Left colon (tissue), 2 donors: ENCODE measurements at places on chromosomes 7 and 10.

GRCh38 chr10:14552015-14552414, 221.3 kb upstream of the FRMD4A start:
- DNase-seq, result no peak

- DNase-seq, result no peak
These were observed 424.0 kb downstream of the EXOC4 start for GRCh38 chr7:133676805-133677370.

- DNase-seq, result no peak
These were observed 31.7 kb downstream of the GALNTL5 start for GRCh38 chr7:151987748-151988529.

DNA sequence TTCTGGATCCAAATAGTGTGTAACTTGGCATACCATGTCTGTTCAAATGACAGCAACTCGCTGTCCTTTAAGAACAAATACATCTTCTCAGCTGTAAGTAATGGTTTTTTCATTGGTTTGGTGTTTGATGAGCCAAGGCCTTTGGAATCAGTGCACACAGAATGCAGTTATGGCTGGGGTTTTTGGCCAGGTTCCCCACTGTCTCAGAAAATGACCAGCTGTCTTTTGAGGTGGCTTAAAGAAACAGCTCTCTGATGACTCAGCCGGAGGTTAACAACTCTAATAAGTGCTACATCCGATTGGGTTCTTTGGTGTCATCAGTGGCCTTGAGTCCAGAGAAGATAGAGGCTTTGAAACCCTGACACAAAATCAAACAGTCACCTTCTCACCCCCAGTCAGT, 688.4 kb downstream of the REEP3 start:
- no peak for DNase-seq

GRCh38 chr10:1578392-1579140, 158.8 kb downstream of the ADARB2 start:
- no peak for DNase-seq
